Hair follicle dermal papilla cell (primary cell): ENCODE measurements at places on chromosomes 5 and 9. TPM values are rescaled to one million over a fixed set of nuclear protein-coding genes. Genes with fewer than 3 reads are reported as not detected.

Gene NRG2
- total RNA-seq: 2.8 and 4.5 TPM in 2 replicates

Gene SLC23A1
- total RNA-seq: not detected in 2 replicates

Gene BHMT2
- 12.4 and 17.5 TPM in 2 replicates for total RNA-seq

Gene SERF1B
- 10.9 and 12.4 TPM in 2 replicates for total RNA-seq

Gene SPATA31A3
- not detected in 2 replicates for total RNA-seq

Gene PCSK5
- total RNA-seq: 7.4 and 10.2 TPM in 2 replicates

Gene ANAPC2
- 23.5 and 23.8 TPM in 2 replicates for total RNA-seq

Gene CATSPER3
- not detected in 2 replicates for total RNA-seq

Gene SMC2
- total RNA-seq: 5.8 and 6.3 TPM in 2 replicates

Gene TPRN
- 8.9 and 9.4 TPM in 2 replicates for total RNA-seq

Gene MSX2
- 14.8 and 20.3 TPM in 2 replicates for total RNA-seq

Gene DBH
- total RNA-seq: not detected in 2 replicates

Gene CDKN2A
- total RNA-seq: 12.3 and 17.2 TPM in 2 replicates

Gene IFNB1
- not detected in 2 replicates for total RNA-seq

Gene PCA3
- 0.12 TPM in 1 of 2 replicates, not detected in the other for total RNA-seq

Gene ANKRD33B
- 3.4 and 7.0 TPM in 2 replicates for total RNA-seq

Gene PTGR1
- total RNA-seq: 35.9 and 43.5 TPM in 2 replicates

Gene SLCO4C1
- 0.49 and 0.65 TPM in 2 replicates for total RNA-seq

Gene SLC34A3
- under 0.01 TPM in 1 of 2 replicates, not detected in the other for total RNA-seq

Gene PHAX
- total RNA-seq: 42.6 and 53.5 TPM in 2 replicates

Gene PHYHD1
- total RNA-seq: 8.8 and 17.7 TPM in 2 replicates

Gene GPX8
- 128 and 131 TPM in 2 replicates for total RNA-seq

Gene SLCO6A1
- total RNA-seq: not detected in 2 replicates

Gene ANXA2R
- total RNA-seq: 1.9 and 3.6 TPM in 2 replicates

Gene TMEM8B
- total RNA-seq: 3.7 and 6.1 TPM in 2 replicates

Gene DYNC2I2
- total RNA-seq: 49.8 and 56.8 TPM in 2 replicates

Gene STK32A
- total RNA-seq: 3.5 and 6.3 TPM in 2 replicates

Gene PCDHB2
- 6.8 and 7.0 TPM in 2 replicates for total RNA-seq

Gene BARHL1
- not detected in 2 replicates for total RNA-seq

Gene SLC27A4
- 23.3 and 23.5 TPM in 2 replicates for total RNA-seq
